ENCODE measurements at places on chromosomes 1 and 21. TPM values are rescaled to one million over a fixed set of nuclear protein-coding genes. Genes with fewer than 3 reads are reported as not detected.

Gene TRAF3IP3
- polyA plus RNA-seq: 0.22 TPM

Gene C8B
- polyA plus RNA-seq: not detected

Gene MROH9
- not detected for polyA plus RNA-seq

Gene TMEM125
- polyA plus RNA-seq: 2.5 TPM

Gene MPL
- polyA plus RNA-seq: 0.08 TPM

Gene CTTNBP2NL
- 8.5 TPM for polyA plus RNA-seq

Gene HRNR
- polyA plus RNA-seq: not detected

Gene FCAMR
- not detected for polyA plus RNA-seq

Gene KCNA3
- polyA plus RNA-seq: not detected

Gene G0S2
- 509 TPM for polyA plus RNA-seq

Gene FCGR2B
- polyA plus RNA-seq: 2.6 TPM

Gene RIPPLY3
- not detected for polyA plus RNA-seq

Gene TACSTD2
- polyA plus RNA-seq: 3.2 TPM
